ENCODE measurements at places on chromosomes 4 and X.

DNA sequence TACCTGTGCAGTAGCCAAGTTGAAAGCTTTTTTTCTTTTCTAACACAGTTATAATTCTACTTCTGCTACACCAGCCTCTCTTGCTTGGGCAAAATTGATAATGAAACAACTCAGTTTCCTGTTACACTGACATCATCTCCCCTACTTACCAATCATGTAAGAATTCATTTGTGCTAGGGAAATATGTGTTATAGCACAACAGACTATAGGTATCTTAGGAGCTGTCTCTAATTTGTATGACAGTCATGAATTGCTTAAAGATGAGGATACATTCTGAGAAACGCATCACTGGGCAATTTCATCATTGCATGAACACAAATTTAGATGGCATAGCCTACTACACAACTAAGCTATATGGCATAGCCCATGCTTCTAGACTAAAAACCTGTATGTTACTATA, 246.3 kb upstream of the ANKRD50 start:
- no peak for DNase-seq

DNA sequence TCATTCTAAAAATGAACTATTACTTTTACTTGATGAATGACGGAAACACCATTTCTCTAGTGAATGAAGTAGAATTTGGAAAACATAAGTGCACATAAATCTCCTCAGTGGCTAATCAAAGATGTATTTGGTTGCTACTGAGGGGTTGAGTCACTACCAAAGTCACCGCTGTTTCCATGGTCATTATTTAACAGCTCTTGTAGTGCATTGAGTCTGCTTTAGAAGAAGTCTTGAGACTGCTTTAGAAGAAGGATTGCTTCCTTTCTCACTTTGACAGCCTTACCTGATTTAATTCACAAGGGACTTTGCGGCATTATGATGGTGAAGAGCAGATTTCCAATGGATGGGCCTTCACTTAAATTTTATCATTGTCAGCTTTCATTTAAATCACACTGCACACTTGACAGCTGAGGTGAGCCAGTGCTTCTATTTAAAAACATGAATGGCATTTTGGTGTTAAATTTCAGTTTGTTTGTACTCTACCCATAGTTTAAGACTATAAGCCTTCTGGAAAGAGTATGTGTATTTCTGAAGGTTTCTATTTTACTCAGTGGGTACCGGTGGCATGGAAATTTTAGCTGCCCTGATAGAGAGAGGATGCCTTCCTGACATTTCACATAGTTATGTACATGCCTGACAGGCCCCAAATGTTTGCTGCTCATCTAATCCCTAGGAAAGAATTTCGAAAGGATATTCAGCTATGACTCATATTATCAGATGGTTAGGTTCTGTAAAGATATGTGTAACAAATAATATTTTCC, 9.5 kb downstream of the ASB5 start:
- DNase-seq = no peak

DNA sequence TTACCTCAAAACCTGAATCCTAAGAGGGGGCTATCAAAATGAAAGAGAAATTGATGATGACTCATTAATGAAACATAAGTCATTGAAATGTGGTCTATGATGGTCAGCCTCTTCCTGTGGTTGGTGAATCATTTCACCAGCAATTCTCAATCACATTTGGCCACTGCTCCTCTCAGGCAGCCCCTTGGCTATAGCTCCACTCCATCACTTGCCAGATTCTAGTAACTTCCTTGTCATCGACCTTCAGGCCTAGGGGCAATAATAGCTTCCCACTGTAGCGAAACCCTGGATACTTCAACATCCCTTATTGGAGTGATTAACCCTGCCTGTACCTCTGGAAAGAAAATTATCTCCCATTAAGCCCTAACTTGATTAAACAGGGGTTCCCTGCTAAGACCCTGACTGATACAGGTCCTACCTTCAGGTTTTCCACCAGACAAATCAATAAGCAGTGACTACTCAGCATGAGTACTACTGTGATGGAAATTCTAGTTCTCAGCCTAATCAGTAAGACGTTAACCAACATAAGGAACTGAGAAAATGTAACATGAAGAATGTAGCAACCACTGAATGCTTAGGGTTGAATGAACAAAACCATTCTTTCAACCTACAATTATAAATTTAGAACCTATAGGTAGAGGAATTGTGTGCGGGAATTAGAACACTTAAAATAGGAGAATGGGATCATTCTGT, 30.4 kb downstream of the ADH7 start:
- DNase-seq = no peak

DNA sequence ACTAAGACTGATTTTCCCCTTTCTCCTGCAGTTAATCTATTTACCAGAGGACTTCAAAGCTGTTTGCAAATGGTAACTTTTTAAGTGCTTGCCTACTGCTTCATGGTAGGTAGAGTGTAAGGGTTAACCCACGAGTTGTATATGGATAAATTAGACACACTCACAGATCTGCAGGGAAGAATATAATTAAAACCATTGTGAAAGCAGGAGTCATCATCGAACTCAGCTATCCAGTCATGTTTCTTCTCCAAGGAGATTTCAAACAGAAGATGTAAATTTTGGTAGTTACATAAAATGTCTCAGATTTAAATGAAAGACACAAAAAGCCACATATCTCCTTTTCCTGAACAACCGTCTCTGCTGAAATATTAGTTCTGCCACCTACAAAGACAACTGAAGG, 549 bp upstream of the XG start:
- DNase-seq = no peak

DNA sequence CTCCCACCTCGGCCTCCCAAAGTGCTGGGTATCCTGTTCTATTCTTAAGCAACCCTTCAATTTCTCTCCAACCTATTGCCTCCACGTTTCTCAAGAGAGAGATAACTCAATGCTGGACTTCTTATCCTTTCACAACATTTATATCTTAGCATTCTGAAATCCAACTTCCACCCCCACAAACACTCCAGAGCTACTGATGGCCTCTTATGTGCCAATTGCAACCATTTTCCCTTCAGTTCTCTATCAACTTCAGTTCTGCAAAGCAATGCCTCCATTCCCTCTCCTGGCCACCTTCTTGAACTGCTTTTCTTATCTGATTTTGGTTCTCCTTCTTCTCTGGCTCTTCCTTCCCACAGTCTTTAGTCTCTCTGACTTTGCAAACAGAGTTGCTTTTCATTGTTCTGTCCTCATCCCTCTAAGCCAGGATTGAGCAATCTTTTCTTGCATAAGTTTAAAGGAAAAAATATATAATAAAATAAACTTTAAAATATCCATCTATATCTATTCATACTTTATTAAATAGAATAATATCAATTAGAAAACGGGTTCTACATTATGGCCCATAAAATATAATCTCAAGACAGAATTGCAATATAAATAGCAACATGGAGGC, 3.6 kb upstream of the STBD1 start:
- no peak for DNase-seq

DNA sequence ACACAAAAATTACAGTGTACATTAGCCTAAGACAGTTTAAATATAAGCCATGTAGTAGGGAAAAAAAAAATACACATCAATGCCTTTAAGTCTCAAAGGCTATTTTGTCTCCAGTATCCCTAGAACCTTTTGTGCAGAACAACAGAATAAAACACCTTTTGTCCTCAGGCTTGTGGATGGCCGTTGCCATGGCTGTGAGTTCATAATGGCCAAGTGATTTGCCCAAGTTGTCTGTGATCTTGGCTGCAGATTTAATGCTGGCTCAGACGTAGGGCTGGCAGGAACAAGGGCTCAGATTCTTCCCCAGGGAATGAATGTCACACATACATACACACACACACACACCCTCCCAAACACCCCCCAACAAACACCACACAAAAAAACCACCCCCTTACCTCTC, 25.3 kb downstream of the GPM6B start:
- DNase-seq = no peak

- no peak for DNase-seq
Observed at GRCh38 chr4:39346856-39347519, 19.2 kb downstream of the RFC1 start.

DNA sequence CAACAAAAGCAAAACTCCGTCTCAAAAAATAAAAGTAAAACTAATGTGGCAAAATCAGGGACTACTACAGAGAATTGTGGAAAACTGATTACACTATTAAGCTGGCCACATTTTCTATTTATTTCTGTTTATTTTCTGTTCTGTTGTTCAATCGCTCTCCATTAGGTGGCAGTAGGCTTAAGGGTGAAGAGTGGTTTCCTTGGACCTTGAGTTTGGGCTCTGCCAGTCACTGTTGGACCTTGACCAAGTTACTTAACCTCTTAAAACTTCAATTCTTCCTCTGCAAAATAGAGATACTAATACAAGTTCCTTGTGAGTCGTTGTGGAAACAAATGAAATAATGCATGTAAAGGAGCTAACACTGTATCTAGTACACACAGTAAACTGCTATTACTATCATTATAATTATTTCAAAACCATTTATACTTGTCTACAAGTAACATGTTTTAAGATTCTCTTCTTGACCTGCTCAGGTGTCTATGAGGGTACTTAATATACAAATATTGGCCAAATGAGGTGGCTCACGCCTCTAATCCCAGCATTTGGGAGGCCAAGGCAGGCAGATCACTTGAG, 15.2 kb downstream of the HSD17B11 start:
- DNase-seq = no peak

- DNase-seq = no peak
Observed at GRCh38 chrX:17555846-17556245, 180.8 kb downstream of the NHS start.

DNA sequence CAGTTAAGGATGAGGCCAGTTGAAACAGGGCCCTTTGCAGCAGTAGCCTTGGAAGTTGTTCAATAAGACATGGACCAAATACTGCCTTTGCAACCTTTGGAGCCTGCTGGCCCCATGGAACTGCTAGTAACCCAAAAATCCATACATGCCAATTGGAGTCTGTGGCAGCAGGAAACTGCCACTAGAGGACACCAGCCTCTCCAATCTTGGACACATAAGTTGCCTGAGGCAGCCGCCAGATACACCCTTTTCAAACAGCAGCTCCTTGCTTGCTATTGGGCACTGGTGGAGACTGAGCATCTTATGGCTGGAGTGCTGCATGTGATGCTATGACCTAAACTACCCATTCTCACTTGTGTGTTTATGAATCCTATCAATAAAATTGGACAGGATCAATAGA, 14.8 kb upstream of the LAP3 start:
- no peak for DNase-seq

GRCh38 chrX:16462912-16463311, 187.0 kb upstream of the S100G start:
- DNase-seq = no peak
